ENCODE measurements at places on chromosomes 2 and 18.

DNA sequence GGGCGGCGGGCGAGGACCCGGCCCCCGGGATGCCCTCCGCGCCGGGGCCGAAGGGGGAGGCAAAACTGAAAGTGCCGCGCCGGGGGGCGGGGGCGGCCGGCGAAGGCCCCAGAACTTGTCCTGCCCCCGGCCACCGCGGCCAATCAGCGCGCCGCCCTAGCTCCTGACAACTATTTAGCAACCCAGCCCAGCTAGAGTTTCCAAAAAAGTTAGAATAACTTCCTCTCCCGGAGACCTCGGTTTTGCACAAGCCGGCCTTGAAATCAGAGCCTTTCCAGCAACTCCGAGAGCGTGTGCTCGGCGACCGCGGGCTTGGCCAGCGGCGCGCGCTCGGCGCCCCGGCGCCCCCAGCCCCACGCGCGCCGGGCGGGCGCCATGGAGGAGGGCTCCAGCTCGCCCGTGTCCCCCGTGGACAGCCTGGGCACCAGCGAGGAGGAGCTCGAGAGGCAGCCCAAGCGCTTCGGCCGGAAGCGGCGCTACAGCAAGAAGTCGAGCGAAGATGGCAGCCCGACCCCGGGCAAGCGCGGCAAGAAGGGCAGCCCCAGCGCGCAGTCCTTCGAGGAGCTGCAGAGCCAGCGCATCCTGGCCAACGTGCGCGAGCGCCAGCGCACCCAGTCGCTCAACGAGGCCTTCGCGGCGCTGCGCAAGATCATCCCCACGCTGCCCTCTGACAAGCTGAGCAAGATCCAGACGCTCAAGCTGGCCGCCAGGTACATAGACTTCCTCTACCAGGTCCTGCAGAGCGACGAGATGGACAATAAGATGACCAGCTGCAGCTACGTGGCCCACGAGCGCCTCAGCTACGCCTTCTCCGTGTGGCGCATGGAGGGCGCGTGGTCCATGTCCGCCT is at the start of gene TWIST2:
TSS of gene TWIST2 (plus strand) at position 245 of the 850 bp plus-strand sequence. CDS start at position 376, 131 bp downstream.
- DNase-seq, result no peak

DNA sequence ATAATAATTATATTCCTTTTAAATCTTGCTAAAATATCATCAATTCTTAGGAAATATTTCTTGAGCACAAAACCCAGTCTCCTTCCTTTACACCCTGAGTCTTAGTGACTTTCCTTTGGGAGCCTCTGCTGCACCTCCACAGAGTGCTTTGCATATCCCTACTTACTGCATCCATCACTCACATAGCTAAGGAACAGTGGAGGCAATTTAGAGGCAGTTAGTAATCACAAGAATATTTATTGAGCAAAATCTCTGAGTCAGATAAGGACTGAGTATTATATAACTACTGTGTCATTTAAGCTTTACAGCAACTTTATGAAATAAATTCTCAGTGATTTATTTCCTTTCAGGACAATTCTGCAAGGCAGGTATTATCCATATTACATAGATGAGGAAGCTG is 327.7 kb downstream of the TMX3 start:
- DNase-seq, result no peak

GRCh38 chr2:196171946-196172345 is 568 bp upstream of the STK17B start:
- DNase-seq, result no peak

DNA sequence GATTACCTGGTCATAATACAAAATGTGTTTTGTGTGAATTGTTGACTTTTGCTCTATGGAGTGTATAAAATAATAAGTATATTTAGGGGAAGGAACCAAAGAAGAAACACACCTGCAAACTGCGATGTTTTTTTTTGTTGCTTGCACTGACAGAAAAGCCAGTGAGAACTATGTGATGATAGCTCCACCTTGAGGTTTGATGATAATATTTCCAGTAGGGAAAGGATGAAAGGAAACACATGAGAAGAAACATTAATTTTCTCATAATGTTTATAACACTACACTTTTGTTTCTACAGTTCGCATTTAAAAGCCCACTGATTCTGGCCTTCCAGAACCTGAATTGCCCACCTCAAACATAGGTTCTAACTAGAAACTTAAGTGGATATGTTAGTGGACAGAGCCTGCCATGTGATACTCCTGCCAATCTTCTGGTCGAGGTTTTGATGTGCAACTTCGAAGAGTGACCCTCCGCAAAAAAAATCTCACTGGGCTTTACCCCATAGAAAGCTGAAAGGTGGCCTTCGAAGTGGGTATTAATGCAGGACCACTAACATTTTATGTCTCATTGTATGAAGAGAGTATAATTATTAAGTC is 476.4 kb upstream of the SPHKAP start:
- DNase-seq, result no peak

DNA sequence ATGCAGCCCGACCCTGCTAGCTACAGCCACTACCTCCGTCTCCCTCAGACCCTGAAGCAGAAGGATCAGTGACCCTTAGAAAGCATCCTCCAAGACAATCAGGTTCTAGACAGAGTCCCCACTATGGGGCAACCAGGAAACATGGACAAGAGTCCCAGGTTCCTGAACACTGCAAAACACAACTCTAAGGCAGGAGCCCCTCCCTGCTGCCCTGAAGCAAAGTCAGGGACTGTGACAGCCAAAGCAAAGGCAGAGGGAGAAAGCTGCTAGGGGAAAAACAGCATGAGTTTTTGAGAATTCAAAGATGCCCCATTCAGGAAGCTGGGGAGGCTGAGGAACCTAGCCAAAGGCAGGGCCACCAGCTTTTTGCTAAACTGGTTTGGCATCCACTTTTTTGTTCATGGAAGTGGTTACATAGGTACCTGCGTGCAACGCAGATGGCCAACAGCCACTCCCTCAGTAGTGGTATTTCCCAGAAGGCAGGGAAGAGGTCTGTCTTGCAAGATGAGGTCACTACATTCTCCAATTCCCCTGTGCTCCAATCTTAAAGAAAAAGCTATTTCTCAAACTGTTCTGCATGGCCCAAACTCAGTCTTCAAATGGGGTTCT is 33.2 kb downstream of the MYO5B start:
- DNase-seq, result no peak

DNA sequence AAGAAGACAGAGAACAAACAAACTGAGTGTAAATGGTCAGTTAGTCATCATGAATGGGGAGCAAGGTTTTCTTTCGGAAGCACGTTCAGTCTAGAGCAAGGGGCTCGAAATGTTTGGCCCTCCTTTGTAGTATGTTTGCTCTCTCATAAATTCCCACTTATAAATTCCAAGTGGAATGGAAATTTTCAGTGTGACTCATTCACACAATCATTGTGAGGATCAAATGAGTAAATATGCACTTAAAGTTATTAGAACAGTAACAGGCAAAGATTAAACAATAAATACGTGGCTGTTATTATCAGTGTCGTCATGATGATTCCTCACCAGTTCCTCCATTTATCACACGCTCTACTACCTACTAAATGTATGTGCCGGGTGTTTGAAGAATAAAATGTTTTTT is 10.5 kb downstream of the CNGA3 start:
- DNase-seq, result no peak

- no peak for DNase-seq
Observed at GRCh38 chr2:200383380-200384110, 77.1 kb downstream of the SPATS2L start.

GRCh38 chr2:101251844-101252407 is 760 bp upstream of the CNOT11 start:
- no peak for DNase-seq

DNA sequence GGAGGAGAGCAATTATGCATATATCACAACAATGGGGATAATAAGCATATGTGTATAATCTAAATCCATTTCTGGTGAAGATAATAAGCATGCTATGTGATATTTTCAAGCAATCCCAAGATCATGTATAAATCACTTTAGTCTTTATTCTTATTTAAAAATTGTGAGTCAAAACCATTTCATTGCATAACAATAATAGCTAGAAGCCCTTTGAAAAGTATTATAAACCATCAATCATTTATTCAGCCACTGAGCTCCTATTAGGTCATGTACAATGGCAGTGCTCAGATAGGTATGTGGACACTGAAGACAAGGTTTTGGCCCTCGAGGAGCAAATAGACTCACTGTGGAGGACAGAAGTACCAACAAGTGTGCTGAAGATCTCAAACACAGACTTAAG is 113.1 kb downstream of the CDCA7 start:
- no peak for DNase-seq

- DNase-seq, result no peak
Observed at GRCh38 chr2:204505946-204506345, 39.3 kb upstream of the PARD3B start.
